ENCODE measurements at places on chromosomes 4 and X. TPM values are rescaled to one million over a fixed set of nuclear protein-coding genes. Genes with fewer than 3 reads are reported as not detected.

GRCh38 chrX:148540114-148540513 is 39.7 kb downstream of the AFF2 start:
- DNase-seq: no peak

Gene DMP1
- total RNA-seq: not detected

DNA sequence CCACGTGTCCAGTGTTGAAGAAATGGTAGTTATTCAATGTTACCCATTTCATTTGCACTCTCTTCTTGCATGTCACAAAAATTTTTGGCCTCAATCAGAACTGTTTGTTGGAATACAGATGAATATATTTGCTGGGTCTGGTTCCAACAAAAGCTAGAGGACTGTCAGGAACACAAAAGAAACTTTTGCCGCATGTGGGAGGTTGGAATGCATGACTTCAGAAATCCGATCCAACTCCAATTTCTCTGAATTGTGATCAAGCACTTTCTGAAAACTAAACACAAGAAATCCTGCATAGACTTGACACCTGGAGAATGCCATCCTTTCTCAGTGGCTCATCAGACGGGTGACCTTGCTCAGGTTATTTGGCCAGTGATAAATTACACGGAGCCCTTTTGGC is 15.4 kb downstream of the SETD7 start:
- no peak for DNase-seq

Gene MAGEE1
- total RNA-seq: 3.6 TPM

DNA sequence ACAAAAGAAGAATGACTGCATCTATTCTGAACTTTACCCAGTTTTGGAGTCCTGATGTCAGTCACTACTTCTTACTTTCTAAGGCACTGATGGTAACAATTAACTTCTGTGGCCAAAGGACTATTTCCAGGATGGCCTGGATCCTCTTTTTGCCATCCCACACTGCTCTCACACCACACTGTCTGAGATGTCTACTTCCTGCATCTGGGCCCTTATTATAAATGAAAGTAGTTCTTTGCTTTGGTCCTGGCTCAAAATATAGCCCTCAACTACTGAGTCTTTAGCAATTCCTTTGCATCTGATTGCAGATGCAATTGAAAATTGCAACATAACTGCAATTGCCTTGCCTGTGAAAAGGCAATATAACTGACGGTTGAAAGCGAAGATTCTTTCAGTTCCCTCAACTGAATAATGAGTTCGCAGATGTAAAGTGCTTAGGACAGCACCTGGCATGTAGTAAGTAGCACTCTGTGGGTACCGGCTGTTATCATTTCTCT is 44.2 kb downstream of the COQ2 start:
- no peak for DNase-seq

GRCh38 chrX:55033429-55033828 is 2.7 kb upstream of the ALAS2 start:
- peak; percentile 34 for DNase-seq

GRCh38 chr4:15253349-15253748 is 174.5 kb upstream of the C1QTNF7 start:
- DNase-seq: no peak

Gene DDX60
- 19.6 TPM for total RNA-seq

DNA sequence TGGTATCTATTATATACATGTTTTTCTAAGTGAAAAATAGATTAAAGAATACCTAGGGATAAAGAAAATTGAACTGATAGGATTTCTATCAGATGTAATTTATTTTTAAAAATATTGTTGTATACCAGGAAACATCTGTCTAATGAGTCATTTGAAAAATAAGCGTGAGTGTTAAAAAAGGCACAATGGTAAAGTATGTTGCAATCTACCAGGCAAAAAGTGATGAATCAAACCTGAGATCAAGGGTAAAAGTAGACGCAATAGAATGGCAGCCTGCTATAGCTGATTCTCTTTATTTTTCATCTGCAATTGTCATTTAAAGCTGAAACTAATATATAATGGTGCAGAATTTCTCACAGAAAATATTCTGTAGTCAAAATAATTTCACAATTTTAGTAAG is 1119.6 kb downstream of the PCDH18 start:
- no peak for DNase-seq

- no peak for DNase-seq
These were observed 25.7 kb downstream of the ACSL4 start for GRCh38 chrX:109707319-109707718.

Gene PAGE4
- total RNA-seq: not detected

Gene AKAP14
- total RNA-seq: not detected

GRCh38 chr4:46931981-46932380 is 22.9 kb upstream of the COX7B2 start:
- no peak for DNase-seq

GRCh38 chr4:1075225-1075624 is 38.1 kb downstream of the RNF212 start:
- DNase-seq: no peak

GRCh38 chr4:100113096-100113495 is 77.2 kb downstream of the DDIT4L start:
- DNase-seq: no peak

DNA sequence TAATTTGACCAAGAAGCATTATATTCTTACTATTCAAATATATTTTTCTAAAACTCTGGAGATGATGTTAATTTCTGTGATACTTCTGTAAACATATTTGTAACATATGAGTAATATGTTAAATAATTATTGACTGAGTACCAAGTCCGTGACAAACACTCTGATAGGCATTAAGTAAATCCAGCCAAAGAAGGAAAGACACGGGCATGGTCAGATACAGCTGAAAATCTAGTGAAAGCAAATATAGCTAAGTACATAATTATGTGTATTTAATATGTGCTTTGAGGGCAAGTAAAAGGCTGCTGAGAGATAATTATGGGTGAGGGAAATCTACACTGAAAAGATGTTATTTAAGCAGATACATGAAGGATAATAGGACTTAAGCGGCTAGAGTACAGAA is 1263.6 kb upstream of the ADGRL3 start:
- no peak for DNase-seq

DNA sequence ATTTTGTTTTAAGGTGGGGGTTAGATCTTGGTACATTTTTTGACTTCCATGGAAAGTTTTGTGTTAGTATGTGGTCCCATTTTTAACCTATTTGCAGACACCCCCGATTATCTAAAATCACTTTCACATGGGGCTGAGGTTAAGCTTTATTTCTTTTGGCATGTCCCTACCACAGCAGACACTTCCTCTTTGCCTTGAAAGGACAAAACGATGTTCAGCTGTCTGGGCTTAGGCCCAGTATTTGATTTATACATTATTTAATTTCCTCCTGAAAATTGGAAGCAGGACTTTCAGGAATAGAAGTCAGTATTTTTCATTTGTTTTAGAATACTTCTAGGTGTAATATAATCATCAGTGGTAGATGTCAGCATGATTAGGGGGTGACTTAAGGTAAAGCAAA is 112.4 kb upstream of the SPRY1 start:
- DNase-seq: no peak

Gene CT47B1
- not detected for total RNA-seq

DNA sequence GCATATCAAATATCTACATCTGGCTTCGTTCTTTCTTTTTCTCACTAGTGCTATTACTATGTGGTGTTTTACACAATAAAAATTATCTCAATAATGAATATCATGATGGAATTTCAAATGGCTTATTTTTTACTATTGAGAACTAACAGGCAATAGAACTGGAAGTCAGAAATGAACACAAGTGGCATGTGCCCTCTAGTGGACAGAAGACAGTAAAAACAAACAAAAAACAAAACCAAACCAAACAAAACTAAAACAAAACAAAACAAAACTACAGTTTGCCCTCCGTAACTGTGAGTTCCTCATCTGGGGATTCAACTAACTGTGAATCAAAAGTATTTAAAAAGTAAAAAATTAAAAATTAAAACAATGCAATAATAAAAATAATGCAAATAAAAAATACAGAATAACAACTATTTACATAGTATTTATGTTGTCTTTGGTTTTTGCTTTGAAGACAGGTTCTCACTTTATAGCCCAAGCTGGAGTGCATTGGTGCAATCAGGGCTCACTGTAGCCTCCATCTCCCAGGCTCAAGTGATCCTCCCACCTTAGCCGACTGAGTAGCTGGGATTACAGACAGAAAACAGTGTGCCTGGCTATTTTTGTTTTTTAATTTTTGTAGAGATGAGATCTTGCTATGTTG is 195.6 kb upstream of the TACR3 start:
- no peak for DNase-seq

GRCh38 chrX:48996969-48997368 is 5.1 kb downstream of the GRIPAP1 start:
- DNase-seq: no peak

Gene GAGE10
- total RNA-seq: not detected

- DNase-seq: no peak
These were observed 1.1 kb upstream of the TBC1D14 start for GRCh38 chr4:6908432-6909112.

DNA sequence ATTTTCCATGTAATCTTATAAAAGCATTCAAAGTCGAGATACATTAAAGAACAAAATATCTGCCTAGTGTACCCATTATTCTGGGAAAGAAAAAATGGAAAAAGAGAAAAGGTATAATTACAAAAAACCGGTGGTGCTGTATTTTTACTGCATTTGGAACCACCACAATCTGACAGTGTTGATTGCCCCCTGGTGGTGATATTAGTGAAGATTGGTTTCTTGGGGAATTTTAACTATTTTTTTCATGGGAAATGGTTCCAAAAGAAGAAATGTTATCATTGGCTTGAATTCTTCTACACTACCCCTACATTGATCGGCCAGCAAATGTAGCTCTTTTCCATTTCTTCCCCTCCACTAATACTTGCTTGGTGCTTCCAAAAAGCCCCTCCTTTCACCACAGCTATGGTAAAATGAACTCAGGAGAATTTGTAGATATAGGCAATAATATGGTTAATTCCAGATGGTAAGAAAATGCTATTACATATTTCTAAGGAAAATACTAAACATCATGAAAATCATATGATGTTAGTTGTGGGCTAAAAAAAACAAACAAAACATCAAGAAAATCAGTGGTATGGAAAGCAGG is 50.0 kb downstream of the COX18 start:
- no peak for DNase-seq

- no peak for DNase-seq
These were observed 2493.3 kb downstream of the ARAP2 start for GRCh38 chr4:33751050-33751449.

Gene SLC4A4
- total RNA-seq: 225 TPM

GRCh38 chrX:12137951-12138360 is 317 bp upstream of the FRMPD4 start:
- DNase-seq: no peak

Gene ZFYVE28
- total RNA-seq: 31.1 TPM

Gene ARHGAP36
- total RNA-seq: 0.89 TPM

GRCh38 chr4:91448668-91449330 is 855.0 kb upstream of the GRID2 start:
- no peak for DNase-seq

GRCh38 chr4:10028910-10029309 is 7.6 kb upstream of the SLC2A9 start:
- no peak for DNase-seq

Gene RGN
- total RNA-seq: 7.6 TPM

DNA sequence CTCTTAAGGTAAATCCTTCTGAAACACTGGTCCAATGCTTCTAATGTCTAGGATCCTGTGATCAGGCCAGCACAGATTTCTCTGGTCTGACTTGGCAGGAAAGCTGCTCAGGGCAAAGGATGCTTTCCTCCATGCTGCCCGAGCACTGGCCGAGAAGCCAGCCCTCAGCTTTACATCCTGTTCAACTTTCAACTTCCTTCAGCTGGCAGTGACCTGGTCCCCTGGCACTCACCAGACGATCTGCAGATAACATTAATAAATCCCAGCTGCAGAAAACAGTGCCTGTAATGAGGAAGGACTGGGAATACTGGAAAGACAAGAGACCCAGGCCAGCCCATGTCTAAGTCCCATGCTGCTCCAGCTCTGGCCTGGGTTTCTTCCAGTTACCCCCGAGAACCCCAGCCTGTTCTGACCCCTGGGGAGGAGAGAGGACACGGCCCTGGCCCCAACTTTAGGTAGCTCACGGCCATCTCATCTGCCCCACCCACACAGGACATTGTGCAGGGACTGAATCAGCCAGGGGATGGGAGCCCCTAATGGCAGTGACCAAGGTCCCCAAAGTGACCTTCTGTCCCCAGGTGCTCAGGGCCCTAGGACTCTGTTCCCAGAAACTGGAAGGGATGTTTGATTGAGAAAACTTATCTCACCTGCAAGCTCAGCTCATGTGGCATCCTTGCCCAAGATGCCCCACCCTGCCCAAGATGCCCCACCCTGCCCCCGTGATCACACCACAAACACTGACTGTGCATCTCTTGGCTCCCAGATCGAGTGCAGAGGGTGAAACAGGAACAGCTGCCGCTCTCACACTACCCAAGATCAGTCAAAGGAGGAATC is 28.0 kb downstream of the JAKMIP1 start:
- DNase-seq: no peak

GRCh38 chr4:70299643-70300042 is 35.1 kb upstream of the CABS1 start:
- no peak for DNase-seq

- no peak for DNase-seq
These were observed 63.7 kb downstream of the VSIG4 start for GRCh38 chrX:65976161-65976560.

GRCh38 chr4:77196866-77197265 is 39.9 kb downstream of the CCNG2 start:
- no peak for DNase-seq

Gene H2BW2
- 0.17 TPM for total RNA-seq

DNA sequence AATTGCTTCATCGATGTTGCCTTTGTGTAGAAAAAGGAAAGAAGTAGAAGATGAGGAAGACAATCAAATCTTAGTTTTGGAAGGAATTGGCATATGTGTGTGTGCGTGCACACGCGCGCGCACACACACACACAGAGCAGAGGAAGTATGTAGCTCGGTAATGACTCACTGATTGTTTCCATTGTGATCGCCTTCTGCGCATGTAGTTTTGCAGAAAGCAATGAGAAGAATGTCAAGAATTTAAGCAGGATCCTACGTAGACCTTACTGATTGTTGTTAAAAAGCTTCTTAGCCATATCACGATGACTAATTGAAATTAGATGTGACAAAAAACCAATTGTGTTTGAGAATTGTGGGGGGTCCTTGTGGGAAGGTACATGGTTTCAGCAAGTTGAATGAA is 12.8 kb upstream of the LIMCH1 start:
- DNase-seq: no peak

DNA sequence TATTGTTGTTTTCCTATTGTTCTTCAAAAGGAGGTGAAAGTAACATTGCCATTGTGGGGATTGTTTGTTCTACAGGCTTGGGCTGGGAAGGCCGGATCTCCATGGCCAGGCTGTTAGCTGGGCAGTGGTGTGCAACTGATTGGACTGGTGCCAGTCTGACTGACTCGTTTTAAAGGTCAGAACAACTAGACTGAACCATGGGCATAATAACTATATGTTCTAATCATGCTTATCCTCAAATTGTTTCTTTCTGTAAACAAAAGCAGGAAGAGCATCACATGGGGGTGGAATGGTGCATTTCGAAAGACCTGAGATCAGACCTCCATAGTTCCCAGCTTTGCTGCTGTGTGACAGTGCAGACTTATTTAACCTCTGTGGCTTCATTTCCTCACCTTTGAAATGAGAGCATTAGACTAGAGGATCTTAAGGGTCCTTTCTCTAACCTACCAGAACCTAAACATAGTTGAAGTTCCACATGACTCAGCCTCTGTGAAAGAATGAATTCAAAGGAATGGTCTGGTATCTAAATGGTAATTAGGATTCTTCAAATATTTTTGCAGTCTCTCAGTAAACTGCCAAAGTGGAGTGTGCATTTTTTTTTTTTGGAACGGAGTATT is 66.7 kb upstream of the PGRMC2 start:
- DNase-seq: peak; percentile 32

Gene STATH
- total RNA-seq: not detected

Gene PWWP3B
- 5.6 TPM for total RNA-seq

GRCh38 chr4:53618321-53618720 is 27.0 kb upstream of the LNX1 start:
- DNase-seq: no peak
